ENCODE measurements at places on chromosomes 3 and 15. TPM values are rescaled to one million over a fixed set of nuclear protein-coding genes. Genes with fewer than 3 reads are reported as not detected.

The ZDHHC19 gene
- total RNA-seq = not detected

The ZBBX gene
- total RNA-seq = not detected

The TTLL13 gene
- total RNA-seq = 0.29 TPM

The ACTL6A gene
- 113 TPM for total RNA-seq

The APBA2 gene
- 0.80 TPM for total RNA-seq

The RLBP1 gene
- total RNA-seq = not detected

The SLC49A4 gene
- 1.9 TPM for total RNA-seq

The SLC12A6 gene
- 33.2 TPM for total RNA-seq

The PIERCE2 gene
- total RNA-seq = not detected

The ZCWPW2 gene
- total RNA-seq = not detected

The DAPK2 gene
- 8.7 TPM for total RNA-seq

The TMC3 gene
- total RNA-seq = not detected

The CRYBG3 gene
- total RNA-seq = 6.8 TPM

The SUSD5 gene
- total RNA-seq = not detected

The HLTF gene
- 22.6 TPM for total RNA-seq

The LMLN gene
- total RNA-seq = 2.8 TPM

The SEMA6D gene
- total RNA-seq = not detected

The HAPLN3 gene
- 83.4 TPM for total RNA-seq

The COL6A5 gene
- total RNA-seq = 0.16 TPM

The MST1R gene
- total RNA-seq = 1.6 TPM

The ESYT3 gene
- 0.34 TPM for total RNA-seq

The C3orf85 gene
- total RNA-seq = not detected

The FOXL2 gene
- not detected for total RNA-seq

The CYP1A1 gene
- 0.29 TPM for total RNA-seq

The PCNP gene
- 190 TPM for total RNA-seq

The SLC9C1 gene
- not detected for total RNA-seq

Measured in activated T-helper 1 cell treated with anti-CD3 and anti-CD28 coated beads, Interleukin-12 subunit alpha, Interleukin-12 subunit beta, Interleukin-2, Interleukin-4 antibody, amounts not matched to agents 30 ng/mL and 10 ng/mL and 1 ng/mL, durations not matched to agents 14 hours and 24 hours and 36 hours (primary cell).